ENCODE measurements at places on chromosomes 7 and 10. TPM values are rescaled to one million over a fixed set of nuclear protein-coding genes. Genes with fewer than 3 reads are reported as not detected.

MALRD1 gene
- 3.7 TPM for total RNA-seq

BTBD16 gene
- total RNA-seq, result not detected

MMP21 gene
- not detected for total RNA-seq

CNTNAP2 gene
- total RNA-seq, result 0.65 TPM

KIAA1217 gene
- total RNA-seq, result 12.2 TPM
